GDM1 (cell line): ENCODE measurements at places on chromosomes 1 and 21.

GRCh38 chr1:208934933-208935332 lies 648.6 kb upstream of the CAMK1G start:
- no peak for DNase-seq

DNA sequence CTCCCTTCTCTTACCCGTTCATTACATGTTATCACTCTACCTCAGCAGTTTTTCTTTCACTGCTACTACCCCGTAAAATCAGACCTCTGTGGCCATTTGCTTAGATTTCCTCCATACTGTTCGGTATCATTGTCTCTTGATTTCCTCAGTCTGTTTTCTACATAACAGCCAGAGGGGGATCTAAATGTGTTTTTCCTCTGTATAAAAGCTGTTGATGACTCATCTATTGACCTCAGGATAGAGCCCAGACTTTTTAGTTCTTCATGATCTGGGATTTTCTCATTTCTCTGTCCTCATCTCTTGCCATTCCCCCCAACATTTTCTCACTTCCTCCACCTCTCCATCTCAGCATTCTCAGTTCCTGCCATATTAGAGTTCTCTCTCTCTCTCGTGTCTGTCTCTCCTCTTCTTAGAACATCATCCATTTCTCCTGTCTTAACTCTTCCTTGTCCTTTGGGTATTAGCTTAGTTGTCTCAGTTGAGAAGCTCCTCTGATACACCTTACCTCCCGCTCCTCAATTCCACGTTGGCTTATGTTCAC lies 10.5 kb downstream of the OTUD3 start:
- no peak for DNase-seq

GRCh38 chr1:118223426-118223825 lies 38.4 kb upstream of the SPAG17 start:
- DNase-seq = no peak

- DNase-seq = no peak
Observed at GRCh38 chr1:205301842-205302588, 19.5 kb downstream of the NUAK2 start.

DNA sequence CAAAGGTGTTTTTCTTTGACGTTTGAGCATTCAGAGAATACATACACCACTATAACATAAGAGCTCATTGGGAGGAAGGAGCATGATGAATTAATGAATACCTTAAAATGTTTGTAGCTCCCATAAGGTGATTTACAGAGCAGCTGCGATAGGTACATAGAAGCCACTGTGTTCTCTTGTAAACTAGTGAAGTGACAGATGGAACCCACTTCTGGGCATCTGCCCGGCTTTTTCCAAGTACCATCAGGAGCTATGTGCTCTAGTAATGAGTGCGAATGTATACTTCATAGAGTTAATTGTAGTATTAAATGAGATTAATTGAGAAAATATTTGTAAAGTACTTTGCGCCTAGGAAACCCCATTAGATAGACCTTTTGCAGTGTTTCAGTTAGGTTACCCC lies 48.4 kb downstream of the HENMT1 start:
- DNase-seq = no peak

DNA sequence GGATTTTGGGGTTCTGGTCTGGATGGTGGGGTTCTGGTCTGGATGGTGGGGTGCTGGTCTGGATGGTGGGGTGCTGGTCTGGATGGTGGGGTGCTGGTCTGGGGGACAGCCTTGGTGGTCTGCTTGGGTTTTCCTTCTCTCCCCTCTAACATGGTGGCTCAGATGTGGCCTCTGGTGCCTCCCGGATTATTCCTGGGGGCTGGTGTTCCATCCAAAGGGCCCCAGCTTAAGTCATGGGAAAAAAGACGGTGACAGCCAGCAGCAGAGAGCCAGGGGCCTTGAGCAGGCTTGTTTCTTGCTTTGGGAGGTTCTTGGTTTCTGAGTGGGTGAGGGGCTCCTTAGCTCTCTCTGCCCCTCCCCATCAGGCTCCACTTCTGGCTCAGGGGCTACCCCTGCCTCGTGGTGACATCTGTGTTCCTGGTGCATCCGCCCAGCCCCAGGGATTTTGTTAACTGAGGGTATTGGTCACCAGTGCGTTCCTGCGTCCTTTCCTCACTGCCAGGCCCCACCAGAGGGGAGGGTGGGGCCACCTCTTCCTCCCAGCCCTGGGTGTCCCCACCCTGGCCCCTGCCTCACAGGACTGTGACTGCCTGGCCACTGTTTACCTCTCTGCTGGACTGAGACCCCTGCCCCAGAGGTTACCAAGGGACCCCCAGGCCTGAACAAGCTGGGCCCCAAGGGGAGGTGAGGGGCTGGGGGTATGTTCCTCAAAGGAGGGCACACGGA lies 43.2 kb upstream of the ACTRT2 start:
- no peak for DNase-seq

GRCh38 chr21:33089395-33090119 lies 19.6 kb downstream of the OLIG1 start:
- peak; percentile 65 for DNase-seq

DNA sequence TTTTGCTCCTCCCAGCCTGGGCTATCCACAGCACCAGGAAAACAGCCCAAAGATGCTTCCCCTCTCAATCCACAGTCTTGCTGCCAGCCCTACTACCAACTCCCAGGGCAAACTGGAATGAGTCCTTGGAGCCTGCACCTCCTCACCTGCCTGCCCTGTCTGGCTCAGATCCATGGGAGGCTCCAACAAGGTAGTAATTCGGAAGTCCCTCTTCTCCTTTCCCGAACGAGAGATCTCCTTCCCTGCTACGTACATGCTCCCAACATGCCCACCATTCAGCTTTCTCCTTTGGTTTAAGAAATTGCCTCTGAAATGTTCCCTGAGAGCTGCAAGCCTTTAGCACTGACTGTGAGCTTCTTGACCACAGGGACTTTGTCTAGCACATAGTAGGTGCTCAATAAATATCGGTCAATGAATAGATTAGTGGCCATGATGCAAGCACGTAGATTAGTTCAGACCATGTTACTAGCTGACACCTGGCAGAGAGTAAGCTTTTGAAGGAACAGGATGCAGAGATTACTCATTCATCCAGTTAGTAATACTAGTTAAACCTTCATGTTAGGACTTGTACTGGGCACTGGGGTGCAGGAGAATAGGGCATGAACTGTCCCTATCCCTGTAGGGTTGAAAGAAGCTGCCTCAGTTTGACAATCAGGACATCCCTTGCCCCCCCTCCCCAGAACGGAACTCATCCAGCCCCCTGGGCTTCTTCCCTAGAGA lies 80.1 kb downstream of the DISP3 start:
- no peak for DNase-seq

- DNase-seq = no peak
Observed at GRCh38 chr1:93585059-93585966, 96.3 kb downstream of the BCAR3 start.

DNA sequence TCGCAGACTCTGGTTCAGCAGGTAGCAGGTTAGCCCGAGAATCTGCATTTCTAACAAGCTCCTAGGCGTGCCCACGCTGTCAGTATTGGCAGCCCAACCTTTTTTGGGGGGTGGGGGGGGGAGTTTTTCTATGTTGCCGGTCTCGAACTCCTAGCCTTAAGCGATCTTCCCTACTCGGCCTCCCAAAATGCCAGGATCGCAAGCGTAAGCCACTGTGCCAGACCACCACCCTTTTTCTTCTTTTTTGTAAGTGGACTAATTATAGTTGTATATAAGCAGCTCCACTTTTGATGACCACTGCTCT lies 480 bp upstream of the MIS18A start:
- DNase-seq = no peak

- no peak for DNase-seq
Observed at GRCh38 chr1:200704986-200705500, 33.6 kb upstream of the CAMSAP2 start.

- peak; percentile 20 for DNase-seq
Observed at GRCh38 chr1:31723828-31724359, 20.1 kb upstream of the COL16A1 start.

- DNase-seq = no peak
Observed at GRCh38 chr1:207987164-207987563, 76.2 kb upstream of the CD34 start.

DNA sequence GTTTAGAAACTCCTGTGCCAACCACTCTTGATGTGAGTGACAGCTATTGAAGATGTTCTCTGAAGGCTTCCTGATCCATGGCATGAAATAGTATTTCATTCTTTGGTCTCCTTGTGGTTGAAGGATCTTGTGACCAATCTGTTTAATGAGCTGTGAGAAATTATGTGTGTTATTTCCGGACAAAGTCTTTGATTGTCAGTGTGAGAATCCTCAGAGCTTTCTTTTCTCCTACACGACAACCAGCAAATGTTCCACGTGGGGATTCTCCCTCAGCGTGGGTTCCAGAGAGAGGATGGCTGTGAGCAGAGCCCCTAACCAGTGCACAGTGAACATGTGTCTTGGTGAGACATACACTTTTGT lies 45.0 kb upstream of the HOOK1 start:
- DNase-seq = no peak

DNA sequence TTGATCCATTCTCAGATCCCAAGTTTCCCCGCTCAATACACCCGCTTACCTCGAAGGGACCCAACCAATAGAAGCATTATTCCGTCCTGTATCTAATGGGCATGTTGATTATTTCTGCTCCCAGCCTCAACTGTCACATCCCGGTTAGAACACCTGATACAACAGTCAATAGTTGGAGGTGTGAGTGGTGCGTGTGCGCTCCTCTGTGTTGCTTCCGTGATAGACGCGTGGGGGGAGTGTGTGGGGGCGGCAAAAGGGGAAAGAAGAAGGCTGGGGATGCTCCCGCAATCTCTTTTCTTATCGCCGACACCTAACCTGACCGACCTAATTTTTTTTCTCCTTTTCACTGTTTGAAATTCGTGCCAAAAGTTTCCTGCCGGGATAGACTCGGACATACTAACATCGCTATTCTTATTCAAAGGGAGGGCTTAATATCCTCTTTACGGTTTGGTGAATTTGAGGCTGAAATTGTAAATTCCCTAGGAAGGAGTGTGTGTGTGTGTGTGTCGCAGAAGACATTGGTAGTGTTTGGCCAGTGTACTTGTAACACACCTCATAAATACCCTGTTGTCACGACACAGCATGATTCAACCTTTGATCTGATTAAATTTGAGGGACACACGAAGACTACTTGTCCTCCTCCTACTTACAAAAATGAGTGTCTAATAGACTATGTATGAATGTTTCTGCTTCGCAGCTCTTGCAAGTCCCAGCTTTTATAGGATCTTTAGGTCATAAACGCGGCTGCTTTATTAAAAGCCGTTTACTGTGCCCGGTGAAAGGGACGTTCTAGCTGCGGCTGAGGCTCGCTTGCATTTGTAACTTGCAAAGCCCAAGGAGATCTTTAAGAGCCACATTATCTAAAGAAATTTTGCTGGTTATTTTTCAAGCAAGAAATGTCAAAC lies 1.5 kb upstream of the PROX1 start:
- DNase-seq = no peak

- DNase-seq = no peak
Observed at GRCh38 chr21:39051588-39051949, 131.7 kb downstream of the PSMG1 start.

GRCh38 chr1:1768249-1768992 lies 9.8 kb downstream of the NADK start:
- DNase-seq = no peak

- DNase-seq = peak; percentile 77
Observed at GRCh38 chr1:201023517-201023902, at the start of gene KIF21B. TSS of gene KIF21B (minus strand) at chr1:201023714. CDS start at chr1:201023383, 331 bp downstream.

- DNase-seq = no peak
Observed at GRCh38 chr1:81410351-81410750, 390.4 kb upstream of the ADGRL2 start.

DNA sequence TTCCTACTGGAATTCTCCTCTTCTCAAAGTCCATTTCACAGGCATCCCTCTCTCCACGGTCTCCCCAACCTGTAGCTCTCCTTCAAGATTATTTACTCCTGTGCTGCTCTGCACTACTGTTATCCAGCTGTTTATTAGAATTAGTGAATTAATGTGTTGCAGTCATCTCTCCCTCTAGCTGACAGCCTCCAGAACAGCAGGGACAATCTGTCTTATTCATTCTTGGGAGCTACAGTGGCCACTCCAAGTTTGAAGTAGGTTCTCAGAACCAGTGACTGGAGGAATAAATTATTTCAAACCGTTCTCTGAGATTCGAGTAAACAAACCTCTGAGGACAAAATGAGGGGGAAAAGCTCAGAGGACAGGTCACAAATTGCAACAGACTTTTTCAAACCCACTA lies 330.9 kb downstream of the RRAGC start:
- no peak for DNase-seq

- DNase-seq = no peak
Observed at GRCh38 chr1:209062081-209062620, 521.4 kb upstream of the CAMK1G start.

DNA sequence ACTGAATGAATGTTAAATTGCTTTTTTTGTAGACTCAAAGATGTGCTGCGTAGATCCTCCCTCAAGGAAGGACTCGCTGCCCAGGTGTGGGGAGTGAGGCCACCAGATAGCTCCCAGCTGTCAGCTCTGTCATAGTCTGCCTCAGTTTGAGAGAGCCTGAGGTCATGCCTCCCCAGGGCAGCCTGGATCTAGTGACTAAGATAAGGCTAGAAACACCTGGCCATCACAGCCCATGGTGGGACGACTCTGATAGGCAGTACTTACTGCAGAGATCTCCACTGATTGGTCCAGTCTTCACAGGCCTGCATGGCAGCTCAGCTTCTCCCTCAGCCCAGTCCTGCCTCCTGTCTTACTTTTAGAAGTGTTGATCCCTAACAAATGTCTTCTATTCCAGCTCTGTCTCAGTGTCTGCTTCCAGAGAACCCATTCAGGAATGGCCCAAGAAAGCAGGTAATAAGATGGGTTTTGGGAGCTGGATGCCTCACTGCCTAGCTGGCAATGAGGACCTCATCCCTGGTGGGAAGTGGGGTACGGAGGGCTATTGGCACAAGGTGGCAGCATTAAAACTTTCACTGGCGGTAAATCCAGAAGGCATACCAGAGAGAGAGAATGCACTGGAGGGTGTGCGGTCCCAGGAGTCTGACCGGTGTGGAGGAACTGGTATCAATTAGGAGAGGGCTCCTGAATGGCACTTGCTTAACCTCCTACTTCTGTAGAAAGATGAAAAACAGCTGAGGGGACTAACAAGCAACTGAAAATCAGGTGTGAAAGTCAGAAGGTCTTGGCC lies 55.3 kb upstream of the GPR37L1 start:
- no peak for DNase-seq

GRCh38 chr1:118039170-118039569 lies 109.6 kb downstream of the WDR3 start:
- DNase-seq = no peak

DNA sequence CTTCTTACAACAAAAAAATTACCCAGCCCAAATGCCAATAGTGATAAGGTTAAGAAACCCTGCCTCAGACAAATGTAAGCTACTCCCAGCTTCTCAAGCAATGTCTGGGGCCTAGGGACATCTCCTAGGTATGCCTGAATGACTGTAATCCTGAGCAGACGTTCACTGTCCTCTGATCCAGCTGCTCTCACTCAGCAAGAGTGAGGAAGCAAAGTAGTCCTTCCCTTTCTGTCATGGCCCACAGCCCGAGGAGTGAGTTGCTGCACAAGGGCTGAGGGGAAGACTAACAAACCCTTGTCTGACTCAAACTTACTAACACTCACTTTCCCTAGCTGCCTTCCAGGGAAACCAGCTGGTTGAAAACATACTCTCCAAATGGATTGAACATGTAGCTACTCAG lies 124.9 kb upstream of the TNFSF4 start:
- DNase-seq = no peak

- no peak for DNase-seq
Observed at GRCh38 chr1:21823980-21824702, 12.1 kb downstream of the LDLRAD2 start.
